ENCODE measurements at places on chromosomes 6 and 20.
A peak's percentile ranks its signal among the peaks of the same experiment; 100 is the strongest.

- DNase-seq, result peak; percentile 86
Observed at GRCh38 chr6:134822920-134823709, 126.8 kb downstream of the ALDH8A1 start.

DNA sequence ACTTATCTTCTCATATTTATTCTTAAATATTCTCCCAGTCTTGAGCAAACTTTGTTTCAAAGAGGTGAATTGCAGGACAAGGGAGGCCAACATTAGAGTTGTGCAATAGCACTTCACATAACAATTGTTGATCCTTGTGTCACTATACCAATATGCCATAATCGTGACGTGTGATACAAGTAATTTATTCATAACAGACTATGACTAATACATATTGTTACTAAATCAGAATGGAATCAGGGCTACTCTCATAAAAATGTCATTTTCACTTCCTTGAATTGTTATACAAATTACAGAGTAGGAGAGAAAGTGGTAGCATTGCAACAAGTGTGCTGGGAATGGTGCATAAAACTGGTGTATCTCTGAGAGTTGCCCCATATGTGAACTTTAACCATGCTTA is 37.2 kb upstream of the PLCB1 start:
- DNase-seq, result peak; percentile 35

GRCh38 chr6:130534627-130535026 is 168.8 kb downstream of the TMEM200A start:
- no peak for DNase-seq

DNA sequence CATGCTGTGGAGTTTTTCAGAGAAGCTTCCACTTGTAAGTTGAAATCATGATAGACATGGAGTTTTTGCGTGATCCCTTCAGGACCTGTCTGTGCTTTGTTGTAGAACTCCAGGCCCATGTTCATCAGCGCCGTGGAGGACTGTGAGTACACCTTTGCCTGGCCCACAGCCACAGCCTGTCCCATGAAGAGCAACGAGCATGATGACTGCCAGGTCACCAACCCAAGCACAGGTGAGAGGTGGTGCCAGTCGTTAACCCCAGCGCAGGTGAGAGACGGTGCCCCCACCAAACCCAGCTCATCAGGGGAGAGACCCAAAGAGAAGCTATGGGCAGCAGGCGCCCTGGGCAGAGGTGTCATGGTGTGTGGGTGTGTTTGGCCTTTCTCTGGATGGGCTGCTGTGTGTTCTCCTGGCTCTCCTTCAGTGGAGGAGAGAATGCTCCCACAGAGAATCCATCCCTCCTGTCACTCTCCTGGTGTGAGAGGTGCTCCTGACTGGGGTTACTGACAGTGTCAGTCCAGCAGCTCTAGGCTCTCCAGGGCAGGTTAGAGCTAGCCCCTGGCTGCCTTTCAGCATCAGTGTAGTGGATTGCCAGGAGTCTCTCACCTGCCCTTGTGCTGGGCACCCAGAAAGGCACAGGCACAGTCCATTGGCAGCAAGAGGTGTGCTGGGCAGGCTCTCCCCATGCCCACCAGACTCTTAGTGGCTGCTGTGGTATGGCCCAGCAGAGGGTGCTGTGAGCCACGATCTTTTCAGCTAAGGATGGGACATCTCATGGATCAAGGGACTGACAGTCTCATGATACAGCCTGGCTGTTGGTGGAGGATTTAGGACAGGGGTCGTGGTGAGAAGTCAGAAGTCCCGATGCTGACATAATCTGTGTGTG is 49.6 kb upstream of the SLC22A1 start:
- no peak for DNase-seq

Measured in GM03348 (cell line).